ENCODE measurements at places on chromosomes 7 and 10.

- no peak for DNase-seq
Measured at GRCh38 chr10:82660986-82661385, 786.0 kb downstream of the NRG3 start.

DNA sequence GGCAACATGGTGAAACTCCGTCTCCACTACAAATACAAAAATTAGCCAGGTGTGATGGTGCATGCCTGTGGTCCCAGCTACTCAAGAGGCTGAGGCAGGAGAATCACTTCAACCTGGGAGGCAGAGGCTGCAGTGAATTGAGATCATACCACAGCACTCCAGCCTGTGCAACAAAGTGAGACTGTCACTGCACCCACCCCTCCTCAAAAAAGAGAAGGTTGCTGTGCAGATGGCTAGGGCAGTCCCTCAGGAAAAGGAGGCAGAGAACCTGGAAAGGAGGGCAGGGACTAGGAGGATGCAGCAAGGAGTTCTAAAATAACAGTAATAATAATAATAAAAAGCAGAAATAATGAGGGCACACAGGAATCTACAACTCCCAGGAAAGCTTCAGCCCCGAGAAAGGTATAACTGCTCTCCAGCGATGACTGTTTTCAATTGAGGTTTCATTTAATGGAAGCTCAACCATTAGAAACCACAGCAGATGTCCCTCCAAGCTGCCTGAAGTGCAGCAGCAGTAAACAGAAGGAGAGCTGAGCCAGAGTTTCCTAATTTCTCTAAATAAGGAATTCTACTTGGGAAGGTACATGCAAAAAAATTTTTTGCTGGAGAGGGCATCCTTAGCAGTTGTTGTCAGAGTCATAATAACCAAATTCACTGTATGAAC, 326.5 kb downstream of the GATA3 start:
- DNase-seq, result no peak

DNA sequence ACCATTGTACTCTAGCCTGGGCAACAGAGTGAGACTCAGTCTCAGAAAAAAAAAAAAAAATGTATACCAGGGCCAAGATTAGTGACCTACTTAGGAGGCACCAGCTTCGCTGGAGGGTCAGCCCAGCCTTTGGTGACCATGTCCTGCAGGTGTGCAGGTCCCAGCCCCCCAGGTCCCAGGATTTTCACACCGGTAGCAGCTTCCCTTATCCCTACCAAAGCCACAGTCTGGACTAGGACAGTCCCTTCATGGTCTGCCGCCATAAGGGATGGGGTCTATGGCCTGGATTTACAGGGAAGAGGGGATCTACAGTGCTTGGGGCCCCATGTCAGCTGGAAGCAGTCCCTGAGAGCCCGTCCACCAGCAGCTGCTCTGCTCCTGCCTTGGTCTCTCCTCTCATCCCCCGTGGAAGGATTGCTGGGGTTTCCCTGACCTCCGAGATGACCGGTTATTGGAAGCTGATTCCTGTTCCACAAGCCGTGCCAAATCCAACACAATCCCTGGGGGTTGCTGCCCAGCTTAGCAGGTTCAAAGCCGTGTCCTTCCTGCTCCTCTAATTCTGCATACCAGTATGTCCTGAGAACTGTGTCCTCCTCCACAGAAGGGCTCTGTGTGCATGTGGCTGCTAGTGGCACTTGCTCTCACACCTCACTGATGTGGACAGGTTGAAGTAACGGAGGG, 11.0 kb upstream of the NDUFB2 start:
- no peak for DNase-seq

DNA sequence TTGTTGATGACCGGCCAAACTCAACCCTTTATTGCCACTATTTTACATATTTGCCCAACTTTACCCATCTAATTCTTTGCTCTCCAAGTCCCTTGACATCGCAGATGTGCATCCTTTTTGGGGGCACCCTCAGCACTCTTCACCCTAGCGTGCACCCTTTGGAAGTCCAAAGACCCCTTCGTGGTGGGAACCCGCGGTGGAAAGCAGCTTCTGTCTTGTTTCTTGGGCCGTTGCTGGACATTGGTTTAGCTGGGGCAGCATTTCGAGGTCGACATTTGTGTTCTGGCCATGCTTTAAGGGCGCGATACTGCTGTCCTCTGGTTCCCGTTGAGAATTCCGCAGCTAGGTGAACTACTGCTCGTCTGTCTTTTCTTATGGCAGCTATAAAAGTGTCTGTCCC, 326 bp upstream of the PAPOLB start:
- no peak for DNase-seq

DNA sequence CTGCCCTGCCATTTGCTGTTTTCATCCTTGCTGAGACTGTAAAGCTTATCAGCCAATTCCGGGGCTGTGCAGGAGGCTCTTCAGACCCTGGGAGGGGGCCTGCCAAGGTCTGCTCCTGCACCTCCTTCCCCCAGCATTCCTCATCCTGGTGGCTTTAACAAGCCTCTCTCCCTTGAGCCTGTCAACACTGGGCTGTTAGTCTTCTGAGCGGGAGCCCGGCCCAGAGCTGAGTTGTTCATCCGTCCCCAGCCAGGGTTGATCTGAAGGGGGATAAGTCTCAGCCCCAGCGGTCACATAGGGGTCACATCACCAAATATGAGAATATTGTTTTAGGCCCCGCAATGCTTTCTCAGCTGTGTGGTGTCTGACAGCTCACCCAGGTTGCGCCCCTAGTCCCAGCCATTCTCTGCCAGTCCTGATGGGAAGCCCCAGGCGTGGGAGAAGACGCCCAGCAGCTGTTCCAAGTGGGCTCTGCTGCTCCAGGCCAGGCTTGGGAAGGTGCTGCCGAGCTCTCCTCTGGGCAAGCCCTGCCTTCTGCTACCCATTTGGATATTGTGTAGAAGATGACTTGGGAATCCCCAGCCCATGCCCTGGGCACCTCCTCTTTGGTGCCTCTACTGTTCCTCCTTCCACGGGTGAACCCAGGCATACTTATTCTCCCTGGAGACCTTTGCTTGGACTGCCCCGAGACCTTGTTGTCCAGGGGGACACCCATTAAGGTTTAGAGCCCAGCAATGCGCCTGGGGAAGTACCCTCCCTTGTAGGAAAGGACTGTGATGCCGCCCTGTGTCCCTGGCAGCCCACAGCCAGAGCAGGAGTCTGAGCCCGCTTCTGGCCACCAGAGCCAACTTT, 23.5 kb upstream of the TRIM8 start:
- DNase-seq, result no peak

DNA sequence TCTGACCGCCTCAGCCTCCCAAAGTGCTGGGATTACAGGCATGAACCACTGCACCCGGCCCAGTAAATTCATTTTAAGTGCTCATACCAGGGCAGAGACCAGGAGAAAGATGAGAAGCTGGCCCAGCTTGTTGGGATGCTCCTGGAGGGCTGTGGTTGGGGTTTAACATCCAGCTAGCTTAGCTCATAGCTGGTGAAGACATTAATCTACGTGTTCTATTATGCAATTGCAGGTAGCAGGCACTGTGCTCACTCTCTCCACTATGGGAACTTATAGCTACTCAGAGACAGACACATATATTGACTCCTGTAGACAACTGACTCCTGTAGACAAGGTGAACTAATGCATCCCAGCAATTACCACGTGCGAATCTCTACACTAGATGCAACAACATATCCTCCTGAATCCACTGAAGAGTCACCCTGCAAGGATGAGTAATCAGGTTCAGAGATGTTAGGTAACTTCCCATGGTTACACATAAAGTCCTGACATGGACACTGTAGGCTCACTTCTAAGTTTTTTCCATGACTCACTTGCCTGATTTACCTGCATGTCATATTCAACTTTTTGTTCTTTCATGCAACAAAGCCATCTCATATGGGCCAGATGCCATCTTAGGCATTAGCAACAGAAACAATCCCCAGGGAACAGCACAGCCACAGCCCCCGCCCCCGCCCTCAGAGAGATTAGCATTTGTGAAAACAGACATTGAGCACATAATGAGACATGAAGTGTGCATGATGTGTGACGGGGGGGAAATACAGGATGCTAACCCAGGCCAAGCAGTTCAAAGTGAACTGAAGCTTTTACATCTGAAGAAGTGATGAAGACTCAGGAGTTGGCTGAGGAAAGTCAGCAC, 37.2 kb downstream of the ERLIN1 start:
- no peak for DNase-seq

- no peak for DNase-seq
Measured at GRCh38 chr10:112536663-112537062, 89.6 kb downstream of the VTI1A start.

- no peak for DNase-seq
Measured at GRCh38 chr7:139594911-139595476, 71.5 kb downstream of the CLEC2L start.

- no peak for DNase-seq
Measured at GRCh38 chr10:71831646-71832552, 19.2 kb downstream of the PSAP start.

DNA sequence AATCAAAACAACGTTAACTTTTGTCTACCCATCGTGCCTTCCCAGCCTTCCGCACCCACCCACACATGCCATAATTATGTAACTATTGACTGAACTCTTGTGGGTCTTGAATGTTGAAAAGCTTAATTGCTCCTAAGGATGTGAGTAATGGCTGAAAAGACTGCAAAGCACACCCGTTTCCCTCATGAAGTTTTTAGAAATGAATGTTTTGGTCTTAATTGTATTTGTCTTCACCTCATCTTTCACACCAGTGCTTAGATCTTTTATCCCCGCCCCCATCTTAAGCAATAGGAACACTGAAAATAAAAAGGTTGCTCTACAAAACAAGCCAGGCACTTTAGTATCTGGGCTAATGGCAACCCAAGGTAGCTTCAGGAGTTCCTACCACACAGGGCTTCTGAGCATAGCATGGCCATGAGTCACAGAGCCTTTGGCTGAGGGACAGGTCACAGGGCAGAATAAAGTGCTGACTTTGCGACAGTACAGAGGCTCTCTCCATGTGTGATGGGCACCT, 690.5 kb downstream of the PARD3 start:
- no peak for DNase-seq

GRCh38 chr7:85474234-85474633, 287.4 kb upstream of the SEMA3D start:
- no peak for DNase-seq

GRCh38 chr10:98959379-98959778, 276.3 kb downstream of the HPSE2 start:
- no peak for DNase-seq

DNA sequence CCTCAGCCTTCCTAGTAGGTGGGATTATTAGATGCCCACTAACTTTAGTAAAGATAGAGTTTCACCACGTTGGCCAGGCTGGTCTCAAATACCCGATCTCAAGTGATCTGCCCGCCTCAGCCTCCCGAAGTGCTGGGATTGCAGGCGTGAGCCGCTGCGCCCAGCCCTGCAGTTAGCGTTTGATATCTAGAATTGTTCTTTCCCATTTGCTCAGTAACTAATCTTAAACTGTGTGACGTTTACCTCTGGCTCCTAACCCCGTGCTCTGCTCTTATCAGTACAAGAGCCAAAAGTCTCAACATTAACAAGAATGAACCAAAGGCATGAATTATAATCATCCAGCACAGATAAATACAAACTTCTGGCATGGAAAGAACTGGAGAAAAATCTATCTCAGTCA, 47.4 kb downstream of the IGF2BP3 start:
- DNase-seq, result no peak

- DNase-seq, result no peak
Measured at GRCh38 chr7:139541600-139542307, 18.3 kb downstream of the CLEC2L start.

- no peak for DNase-seq
Measured at GRCh38 chr7:135215698-135216097, 4.4 kb upstream of the WDR91 start.

- DNase-seq, result no peak
Measured at GRCh38 chr7:18503126-18503866, 7.7 kb downstream of the HDAC9 start.

GRCh38 chr7:38187794-38188440, 9.9 kb downstream of the STARD3NL start:
- DNase-seq, result no peak

Measured in CD4-positive, alpha-beta T cell treated with Interferon gamma for 1 hour (primary cell).